ENCODE measurements at places on chromosomes 11 and 22. TPM values are rescaled to one million over a fixed set of nuclear protein-coding genes. Genes with fewer than 3 reads are reported as not detected.
A peak's percentile ranks its signal among the peaks of the same experiment; 100 is the strongest.

DNA sequence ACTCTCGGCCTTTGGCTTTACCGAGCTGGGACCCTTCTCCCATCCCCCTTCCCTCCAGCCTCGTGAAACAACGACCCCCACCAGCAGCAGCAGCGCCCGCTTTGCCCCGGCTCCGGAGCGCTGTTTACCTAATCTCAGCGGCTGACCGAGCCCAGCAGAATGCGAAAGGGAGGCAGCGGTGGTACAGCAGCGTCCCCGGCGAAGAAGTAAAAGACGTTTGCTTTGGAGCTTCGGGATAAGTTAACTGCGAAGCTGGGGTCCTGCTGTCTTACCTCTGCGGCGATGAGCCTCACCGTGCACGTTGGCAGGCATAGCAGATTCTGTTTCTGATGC is 2.0 kb upstream of the LARGE1 start:
- peaks cover 6% of the 10 kb centered on the region for H3K27me3 ChIP-seq
- H3K27ac ChIP-seq: no peak overlapping the region
- no peaks in the 10 kb centered on the region for H3K36me3 ChIP-seq
- peaks cover 7% of the 10 kb centered on the region for H3K4me1 ChIP-seq

GRCh38 chr22:20434264-20434751 is 3.3 kb downstream of the SCARF2 start:
- no peaks in the 10 kb centered on the region for H3K36me3 ChIP-seq
- peaks cover 35% of the 10 kb centered on the region for H3K4me1 ChIP-seq
- H3K27me3 ChIP-seq: peaks cover 35% of the 10 kb centered on the region
- no peak overlapping the region for H3K27ac ChIP-seq
- H3K4me3 ChIP-seq: no peak overlapping the region

DNA sequence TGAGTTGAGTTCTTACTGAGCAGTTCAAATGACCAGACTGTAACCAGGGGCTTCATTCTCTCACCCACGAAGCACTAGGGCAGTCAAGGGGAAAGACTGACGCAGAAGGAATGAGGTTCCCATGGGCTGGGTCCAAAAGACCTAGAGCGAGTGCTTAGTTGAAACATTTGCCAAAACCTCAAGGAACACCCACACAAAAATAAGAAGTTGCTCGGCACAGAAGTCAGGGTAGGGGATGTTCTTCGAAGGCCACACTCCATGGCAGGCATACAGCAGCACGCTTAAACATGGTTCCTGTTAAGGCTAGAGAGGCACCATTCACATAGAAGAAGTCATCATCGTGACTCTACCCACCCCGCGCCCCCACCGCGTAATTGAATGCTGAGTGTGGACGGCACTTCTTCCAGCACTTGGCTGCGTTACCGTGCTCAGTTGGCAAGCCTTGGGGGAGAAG is 52.9 kb downstream of the TIMP3 start:
- H3K4me3 ChIP-seq: no peak overlapping the region
- H3K36me3 ChIP-seq: no peaks in the 10 kb centered on the region
- DNase-seq: no peak
- no peaks in the 10 kb centered on the region for H3K4me1 ChIP-seq
- no peaks in the 10 kb centered on the region for H3K27me3 ChIP-seq

SLC1A2 gene
- total RNA-seq: not detected

GRCh38 chr22:43689356-43689755 is 122.7 kb downstream of the EFCAB6 start:
- no peaks in the 10 kb centered on the region for H3K4me1 ChIP-seq
- H3K4me3 ChIP-seq: no peak overlapping the region
- no peak overlapping the region for H3K27ac ChIP-seq
- DNase-seq: no peak
- no peaks in the 10 kb centered on the region for H3K27me3 ChIP-seq

- peaks cover 54% of the 10 kb centered on the region for H3K4me1 ChIP-seq
- H3K27me3 ChIP-seq: no peaks in the 10 kb centered on the region
- H3K36me3 ChIP-seq: peaks cover 46% of the 10 kb centered on the region
- no peak overlapping the region for H3K27ac ChIP-seq
- DNase-seq: no peak
Observed at GRCh38 chr11:119019996-119020395, 1.4 kb downstream of the TRAPPC4 start.

GRCh38 chr11:21007297-21007696 is 337.9 kb downstream of the NELL1 start:
- no peak overlapping the region for H3K4me3 ChIP-seq
- DNase-seq: no peak
- no peaks in the 10 kb centered on the region for H3K4me1 ChIP-seq
- no peaks in the 10 kb centered on the region for H3K36me3 ChIP-seq

DNA sequence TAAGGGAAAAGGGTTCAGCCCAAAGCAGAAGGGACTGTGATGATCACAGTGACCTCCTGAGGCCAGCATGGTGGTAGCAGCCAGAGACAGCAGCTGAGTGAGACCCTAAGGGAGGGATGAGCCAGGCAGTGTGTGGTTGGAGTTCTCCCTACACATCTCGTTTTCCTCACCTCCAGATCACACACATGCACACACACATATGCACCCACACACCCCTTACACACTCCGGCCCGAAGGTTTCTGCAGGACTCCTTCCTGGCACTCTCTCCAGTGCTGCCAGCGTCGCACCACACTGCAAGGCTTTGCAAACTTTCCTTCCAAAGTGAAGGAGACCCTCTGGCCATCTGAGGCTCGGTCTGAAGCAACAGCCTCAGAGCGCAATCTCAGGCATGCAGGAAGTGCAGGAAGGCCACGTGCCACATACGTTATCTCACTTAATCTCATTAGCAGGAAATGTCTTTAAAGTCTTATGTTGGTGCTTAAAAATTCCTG is 26.9 kb upstream of the TP53I11 start:
- H3K4me1 ChIP-seq: peaks cover 47% of the 10 kb centered on the region
- H3K27me3 ChIP-seq: no peaks in the 10 kb centered on the region
- no peak for DNase-seq
- H3K27ac ChIP-seq: no peak overlapping the region

DNA sequence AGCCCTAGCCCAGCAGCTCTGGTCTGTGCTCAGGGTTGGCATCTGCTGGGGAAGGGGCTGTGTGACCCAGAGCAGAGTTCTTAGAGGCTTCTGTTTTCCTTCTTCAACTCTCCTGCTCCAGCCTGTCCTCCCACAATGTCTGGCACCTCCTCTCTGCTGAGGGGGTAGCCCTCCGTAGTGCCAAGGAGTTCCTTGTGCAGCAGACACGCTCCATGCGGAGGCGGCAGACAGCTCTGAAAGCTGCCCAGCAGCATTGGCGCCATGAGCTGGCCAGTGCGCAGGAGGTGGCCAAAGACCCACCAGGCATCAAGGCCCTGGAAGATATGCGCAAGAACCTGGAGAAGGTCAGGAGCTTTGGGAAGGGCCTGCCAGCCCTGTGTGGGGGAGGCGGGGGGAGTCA is 69.3 kb downstream of the CEP164 start:
- H3K36me3 ChIP-seq: peaks cover 11% of the 10 kb centered on the region
- H3K4me3 ChIP-seq: no peak overlapping the region
- no peaks in the 10 kb centered on the region for H3K27me3 ChIP-seq
- no peaks in the 10 kb centered on the region for H3K4me1 ChIP-seq
- DNase-seq: no peak

- no peak for DNase-seq
- H3K27ac ChIP-seq: no peak overlapping the region
- no peaks in the 10 kb centered on the region for H3K36me3 ChIP-seq
- no peak overlapping the region for H3K4me3 ChIP-seq
Observed at GRCh38 chr11:13055200-13055599, 46.1 kb downstream of the RASSF10 start.

SLC22A25 gene
- not detected for total RNA-seq

CHADL gene
- 0.16 TPM for total RNA-seq

- H3K4me1 ChIP-seq: no peaks in the 10 kb centered on the region
- H3K4me3 ChIP-seq: no peak within 1 kb of the TSS
- no peak for DNase-seq
- H3K27ac ChIP-seq: no peak within 1 kb of the TSS
Observed at GRCh38 chr11:18046116-18046777, at the start of gene TPH1. Gene TPH1, minus strand, starts transcription at chr11:18046269. Its CDS starts 5,507 bp downstream, at chr11:18040762.

GRCh38 chr22:23100124-23100801 is 29.9 kb downstream of the GNAZ start:
- no peaks in the 10 kb centered on the region for H3K4me1 ChIP-seq
- H3K27me3 ChIP-seq: peaks cover 12% of the 10 kb centered on the region
- H3K36me3 ChIP-seq: no peaks in the 10 kb centered on the region
- DNase-seq: no peak

- H3K4me1 ChIP-seq: no peaks in the 10 kb centered on the region
- no peaks in the 10 kb centered on the region for H3K36me3 ChIP-seq
- peak; percentile 67 for DNase-seq
- no peak overlapping the region for H3K27ac ChIP-seq
- no peak overlapping the region for H3K4me3 ChIP-seq
Observed at GRCh38 chr22:50148991-50149721, 21.4 kb upstream of the PANX2 start.
